ENCODE measurements at places on chromosomes 5 and 9.

DNA sequence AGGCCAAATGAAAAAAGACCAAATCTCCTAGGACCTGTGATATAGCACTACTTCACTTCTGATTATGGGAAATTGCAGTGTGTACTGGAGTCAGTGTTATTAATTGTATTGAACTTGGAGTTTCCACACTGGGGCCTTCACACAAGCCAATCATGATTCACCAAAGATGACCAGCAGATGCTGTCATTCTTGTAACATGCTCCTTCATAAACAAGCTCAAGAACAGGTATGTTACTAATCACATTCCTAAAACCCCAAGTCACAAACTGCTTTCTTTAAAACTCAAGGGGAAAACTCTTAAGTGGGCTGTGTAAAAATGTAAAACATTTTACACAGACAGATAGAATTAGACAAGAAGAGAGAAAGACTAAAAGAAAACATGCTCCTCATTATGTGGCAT is 5.6 kb downstream of the KLHL3 start:
- DNase-seq: no peak

DNA sequence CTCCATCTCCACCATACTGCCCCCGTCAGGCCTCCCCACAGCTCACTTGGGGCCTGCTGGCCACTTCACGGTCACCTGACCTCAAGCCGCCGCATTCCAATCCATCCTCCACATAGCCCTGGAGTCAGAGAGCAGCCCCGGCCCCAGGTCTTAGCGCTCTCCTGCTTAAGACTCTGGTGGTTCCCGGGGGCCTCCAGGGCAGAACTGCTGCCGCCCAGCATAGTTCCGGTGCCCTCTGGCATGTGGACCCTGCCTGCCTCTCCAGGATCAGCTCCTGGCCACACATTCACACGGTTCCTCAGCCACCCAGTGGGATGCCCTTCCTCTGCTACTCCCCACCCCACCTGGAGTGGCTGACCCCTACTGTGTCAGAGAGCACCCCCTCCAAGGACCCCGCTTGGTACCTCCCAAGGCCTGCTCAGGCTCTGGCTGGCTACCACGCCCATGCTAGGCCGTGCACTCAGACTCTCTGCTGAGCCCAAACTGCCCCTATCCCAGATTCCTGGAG is 8.7 kb downstream of the PHYKPL start:
- DNase-seq: no peak

DNA sequence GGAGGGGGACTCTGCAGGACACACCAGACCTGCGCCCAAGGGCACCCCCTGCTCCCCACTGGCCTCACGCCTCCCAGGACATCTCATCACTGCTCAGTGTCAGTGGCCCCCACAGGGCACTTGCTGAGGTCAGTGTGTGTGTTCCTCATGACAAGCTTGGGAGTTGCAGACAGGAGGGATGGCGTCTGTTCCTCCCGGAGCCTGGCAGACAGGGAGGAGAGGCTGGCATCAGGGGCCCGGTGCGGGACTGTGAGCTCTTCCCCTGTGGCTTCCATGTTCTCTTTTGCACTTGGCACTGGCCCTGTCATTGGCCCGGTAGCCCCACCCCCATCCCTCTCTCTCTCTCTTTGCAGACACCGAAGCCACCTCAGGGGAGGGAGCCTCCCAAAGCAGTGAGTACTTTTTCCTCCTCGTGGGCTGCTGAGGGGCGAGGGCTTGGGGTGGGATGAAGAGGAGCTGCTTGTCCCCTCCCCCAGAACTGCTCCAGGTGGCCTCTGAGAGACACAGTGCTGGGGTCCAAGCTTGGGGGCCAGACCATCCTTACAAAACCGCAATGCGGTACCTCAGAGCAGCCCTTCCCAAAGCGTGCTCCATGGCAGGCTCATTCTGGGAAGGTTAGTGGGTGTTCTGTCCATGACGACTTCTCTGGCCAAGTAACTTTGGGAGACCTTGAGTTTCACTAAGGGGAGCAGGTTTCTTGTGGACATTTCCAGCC is 75.7 kb downstream of the AMBP start:
- no peak for DNase-seq

GRCh38 chr5:107436201-107436600 is 234.5 kb downstream of the EFNA5 start:
- no peak for DNase-seq

DNA sequence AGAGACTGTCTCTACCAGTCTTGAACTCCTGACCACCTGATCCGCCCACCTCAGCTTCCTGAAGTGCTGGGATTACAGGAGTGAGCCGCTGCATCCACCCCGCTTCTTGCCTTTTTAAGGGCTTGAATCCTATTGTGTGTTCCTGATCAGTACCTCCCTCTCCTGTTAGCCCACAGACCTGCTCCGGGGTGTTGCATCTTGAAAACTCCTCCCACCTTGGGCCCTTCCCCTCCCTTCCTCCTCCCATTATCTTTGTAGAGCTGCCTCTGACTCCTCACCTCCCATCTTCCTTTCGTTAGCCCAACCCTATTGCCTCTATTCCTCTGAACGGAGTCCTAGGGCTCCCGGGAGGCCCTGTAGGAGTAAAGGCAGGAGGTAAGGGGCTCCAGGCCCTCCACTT is 48.5 kb upstream of the NEK6 start:
- no peak for DNase-seq

- DNase-seq: no peak
These were observed 37.8 kb downstream of the EXOSC2 start for GRCh38 chr9:130731355-130731754.

- no peak for DNase-seq
These were observed 259.9 kb downstream of the SYK start for GRCh38 chr9:91061506-91061905.

DNA sequence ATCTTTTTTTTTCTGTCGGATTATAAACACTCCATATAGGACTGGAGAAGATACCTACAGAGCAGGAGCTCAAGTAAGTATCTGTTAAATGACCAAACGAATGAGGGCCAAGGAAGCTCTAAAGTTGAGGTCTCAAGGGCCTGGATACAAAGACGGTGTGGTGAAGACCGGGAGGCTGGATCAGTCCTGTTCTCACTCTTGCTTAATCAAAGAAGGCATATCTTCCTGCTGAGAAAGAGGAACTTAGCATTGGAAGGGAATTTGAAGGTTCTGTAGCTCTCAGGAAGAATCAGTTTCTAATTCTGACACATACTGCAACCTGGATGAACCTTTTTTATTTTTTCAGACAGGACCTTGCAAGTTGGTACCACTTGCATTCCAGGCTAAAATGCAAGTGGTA is 28.3 kb upstream of the PAX5 start:
- no peak for DNase-seq

DNA sequence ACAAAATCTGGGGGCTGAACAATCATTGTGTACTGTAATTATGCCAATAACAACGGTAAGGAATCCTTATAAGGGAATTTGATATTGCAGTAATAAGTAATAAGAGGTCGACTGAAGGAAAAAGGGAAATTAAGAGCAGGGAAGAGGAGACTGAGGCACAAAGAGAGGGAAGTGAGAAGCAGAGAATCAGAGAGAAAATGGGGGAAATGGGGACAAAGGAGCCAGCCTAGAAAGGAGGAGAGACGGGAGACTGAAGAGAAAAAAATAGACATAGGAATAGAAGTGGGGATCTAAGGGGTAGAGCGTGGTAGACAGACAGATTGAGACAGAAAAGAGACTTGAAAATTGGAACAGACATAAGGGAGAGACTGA is 518 bp upstream of the ZNF300 start:
- DNase-seq: no peak

DNA sequence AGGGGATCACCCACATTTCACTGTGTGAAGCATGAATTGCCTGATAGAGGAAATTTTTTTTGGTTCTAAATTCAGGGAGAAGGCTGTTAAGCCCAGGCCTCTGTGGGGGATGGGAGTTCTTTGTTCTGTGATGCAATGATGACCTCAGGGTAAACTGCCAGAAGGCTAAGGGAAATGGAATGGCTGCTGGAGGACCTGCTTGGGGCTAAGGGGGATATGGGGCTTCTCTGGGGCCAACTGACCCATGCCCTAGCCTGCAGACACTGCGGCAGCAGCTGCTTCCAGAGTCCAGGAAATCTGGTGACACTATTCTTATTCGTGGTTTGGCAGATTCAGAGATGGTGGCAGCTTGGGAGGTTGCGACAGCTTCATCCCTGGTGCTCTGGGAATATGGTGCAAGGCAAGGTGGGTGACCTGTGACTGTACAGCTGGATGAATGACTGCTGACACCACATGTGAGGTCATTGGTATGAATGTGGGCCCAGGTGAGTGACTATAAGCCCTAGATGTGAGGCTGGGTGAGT is 30.3 kb downstream of the VCP start:
- no peak for DNase-seq

DNA sequence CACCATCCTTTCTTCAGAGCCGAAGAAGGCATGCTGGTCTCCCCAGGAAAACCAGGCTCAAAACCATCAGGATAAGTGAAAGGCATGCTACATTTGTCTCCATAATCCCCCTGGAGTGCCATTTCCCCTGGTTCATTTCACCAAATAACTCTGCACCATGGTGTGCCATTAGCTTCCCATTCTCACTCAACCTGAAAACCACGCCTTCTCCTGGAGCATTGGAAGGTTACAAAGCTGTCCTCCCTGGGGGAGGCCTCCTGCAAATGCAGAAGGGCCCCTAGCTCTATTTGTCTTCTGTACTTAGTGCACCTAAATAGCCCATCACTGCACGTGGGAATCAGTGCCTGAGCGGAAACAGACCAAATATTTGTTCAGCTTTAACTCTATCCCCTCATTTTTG is 90.2 kb upstream of the ICE1 start:
- no peak for DNase-seq

- DNase-seq: no peak
These were observed 160.2 kb downstream of the SH3GL2 start for GRCh38 chr9:17739022-17739421.
